CD4-positive, alpha-beta T cell treated with Interleukin-6 at 100 ng/mL for 8 hours (primary cell): ENCODE measurements at places on chromosomes 5 and 9.

DNA sequence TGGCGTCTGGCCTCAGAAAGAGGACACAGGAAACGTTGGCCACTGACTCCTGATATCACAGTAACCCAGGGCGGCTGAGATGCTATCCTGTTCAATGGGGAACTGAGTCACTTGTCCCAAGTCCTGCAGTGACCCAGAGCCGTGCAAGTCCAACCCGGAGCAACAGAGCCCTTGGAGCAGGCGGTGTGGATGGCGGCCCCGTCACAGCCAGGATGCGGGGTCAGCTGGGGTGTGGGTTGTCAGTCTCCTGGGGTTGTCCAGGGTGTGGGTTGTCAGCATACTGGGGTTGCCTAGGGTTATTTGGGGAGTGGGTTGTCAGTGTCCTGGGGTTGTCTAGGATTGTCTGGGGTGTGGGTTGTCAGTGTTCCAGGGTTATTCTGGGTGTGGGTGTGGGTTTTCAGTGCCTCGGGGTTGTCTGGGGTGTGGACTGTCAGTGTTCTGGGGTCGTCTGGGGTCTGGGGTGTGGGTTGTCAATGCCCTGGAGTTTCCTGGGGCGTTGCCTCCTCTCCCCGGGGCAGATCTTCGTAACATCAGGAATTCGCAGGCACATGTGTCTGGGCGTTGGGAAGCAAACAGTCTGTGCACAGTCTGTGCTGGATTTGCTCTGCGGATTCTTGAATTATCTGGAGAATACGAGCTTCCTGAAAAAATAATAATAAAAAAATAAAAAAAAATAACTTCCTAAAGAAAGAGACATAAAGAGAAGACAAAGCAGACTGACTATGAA is 257.5 kb downstream of the PARP8 start:
- DNase-seq, result no peak

- DNase-seq, result no peak
These were observed 30.1 kb downstream of the B4GALT1 start for GRCh38 chr9:33136721-33137670.

- DNase-seq, result peak; percentile 38
These were observed 74.6 kb downstream of the MRPL36 start for GRCh38 chr5:1724822-1725602.

DNA sequence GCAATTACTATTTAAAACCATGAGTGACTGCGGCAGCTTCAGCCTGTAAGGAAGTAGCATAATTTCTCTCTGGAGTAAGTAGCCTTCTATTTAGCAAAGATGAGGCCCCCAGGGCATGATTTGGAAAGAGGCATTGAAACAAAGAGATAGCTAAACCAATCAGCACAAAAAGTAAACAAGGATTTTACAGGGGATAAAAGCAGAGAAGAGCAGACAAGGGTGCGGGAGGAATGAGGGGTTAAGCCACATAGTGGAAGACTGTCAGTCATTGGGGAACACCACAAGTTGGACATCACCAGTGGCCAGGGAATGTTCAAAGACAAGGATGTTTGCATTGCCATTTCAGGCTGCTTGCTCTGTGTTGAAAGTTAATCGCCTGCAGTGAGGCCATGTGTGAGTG is 24.0 kb upstream of the C5orf63 start:
- DNase-seq, result no peak

DNA sequence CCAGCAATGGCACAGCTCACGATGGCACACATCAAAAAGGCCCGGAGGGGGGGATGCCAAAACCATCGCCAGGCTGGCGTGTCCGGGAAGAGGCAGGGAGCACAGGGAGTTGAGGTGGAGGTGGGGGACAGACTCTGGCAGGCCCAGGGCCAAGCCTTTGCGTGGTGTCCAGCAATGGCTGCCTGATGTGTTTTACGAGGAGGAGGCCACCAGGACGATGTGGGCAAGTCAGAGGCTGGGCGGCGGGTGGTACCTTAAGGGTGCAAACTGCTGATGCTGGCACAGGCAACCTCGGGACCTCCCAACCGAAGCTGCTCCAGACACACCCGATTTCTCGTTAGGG is 4.7 kb downstream of the VAV2 start:
- DNase-seq, result no peak

DNA sequence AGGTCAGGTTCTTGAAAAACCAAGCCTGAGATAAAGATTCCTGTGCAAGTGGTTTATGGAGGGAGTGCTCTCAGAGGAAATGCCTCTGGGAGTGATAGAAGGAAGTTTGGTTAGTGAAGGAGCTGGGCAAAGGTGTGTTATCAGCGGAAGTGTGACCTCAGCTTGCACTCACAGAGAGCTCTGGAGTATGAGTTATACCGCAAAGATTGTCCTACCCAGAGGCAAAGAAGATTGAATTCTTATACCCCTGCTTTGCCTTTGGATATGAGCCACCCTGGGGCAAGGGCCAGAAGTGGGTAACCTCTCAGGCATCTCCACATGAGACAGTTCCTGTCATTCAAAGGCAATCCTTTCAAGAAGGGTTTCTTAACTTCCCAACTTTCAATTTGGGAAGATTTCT is 145.6 kb downstream of the MUSK start:
- DNase-seq, result no peak

- no peak for DNase-seq
These were observed 64.8 kb upstream of the ZNF462 start for GRCh38 chr9:106798016-106798799.

DNA sequence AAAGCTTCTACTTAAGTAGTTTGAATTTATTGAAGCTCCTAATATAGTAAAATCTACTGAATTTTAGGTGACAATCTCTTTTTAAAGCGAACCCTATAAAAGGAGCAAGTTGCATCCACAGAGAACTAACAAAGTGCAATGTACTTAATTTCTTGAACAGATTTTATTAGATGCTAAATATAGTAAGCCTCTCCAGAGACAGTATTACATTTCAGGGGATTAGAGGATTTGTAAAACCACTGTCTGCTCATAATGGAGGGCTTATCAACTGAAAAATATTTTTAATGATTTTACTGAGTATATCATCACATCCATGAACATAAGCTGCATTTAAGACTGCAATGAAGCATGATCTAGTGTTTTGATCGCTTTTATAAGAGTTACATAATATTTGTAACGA is 230.0 kb upstream of the EFNA5 start:
- DNase-seq, result no peak

GRCh38 chr5:171669571-171669970 is 116.0 kb upstream of the SMIM23 start:
- DNase-seq, result no peak

- no peak for DNase-seq
These were observed 216.9 kb upstream of the ZNF608 start for GRCh38 chr5:124963236-124963919.

- no peak for DNase-seq
These were observed 166.5 kb downstream of the MAPKAP1 start for GRCh38 chr9:125540497-125540896.

DNA sequence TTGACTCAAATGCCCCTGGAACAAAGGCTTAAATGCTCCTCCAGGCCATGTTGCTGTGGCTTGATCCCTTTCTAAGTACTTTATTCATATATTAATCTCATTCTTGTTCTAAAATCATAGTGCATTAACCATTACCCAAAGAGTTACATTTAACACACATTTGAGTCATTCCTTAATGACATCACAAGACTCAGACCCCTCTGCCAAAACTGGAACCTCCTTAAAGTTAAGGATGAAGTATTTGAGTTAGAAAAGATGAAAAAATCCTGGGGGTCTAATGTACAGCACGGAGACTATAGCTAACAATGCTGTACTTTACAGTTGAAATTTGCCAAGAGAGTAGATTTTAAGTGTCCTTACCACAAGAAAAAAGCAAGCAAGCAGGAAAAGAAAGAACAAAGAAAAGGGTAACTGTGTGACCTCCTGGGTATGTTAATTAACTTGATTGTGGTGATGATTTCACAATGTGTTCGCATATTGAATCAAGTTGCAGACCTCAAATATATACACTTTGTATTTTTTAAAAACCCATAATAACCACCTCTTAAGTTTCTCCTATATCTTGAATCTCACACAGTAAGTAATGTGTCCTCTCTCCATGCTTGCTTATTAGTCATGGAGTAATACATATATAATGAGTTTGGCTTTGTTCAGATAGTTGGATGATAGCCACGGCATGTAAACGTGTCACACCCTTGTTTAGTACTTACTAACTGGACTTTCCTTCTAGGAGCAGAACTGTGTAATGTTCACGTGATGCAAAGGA is 376.9 kb downstream of the SEMA5A start:
- DNase-seq, result no peak

DNA sequence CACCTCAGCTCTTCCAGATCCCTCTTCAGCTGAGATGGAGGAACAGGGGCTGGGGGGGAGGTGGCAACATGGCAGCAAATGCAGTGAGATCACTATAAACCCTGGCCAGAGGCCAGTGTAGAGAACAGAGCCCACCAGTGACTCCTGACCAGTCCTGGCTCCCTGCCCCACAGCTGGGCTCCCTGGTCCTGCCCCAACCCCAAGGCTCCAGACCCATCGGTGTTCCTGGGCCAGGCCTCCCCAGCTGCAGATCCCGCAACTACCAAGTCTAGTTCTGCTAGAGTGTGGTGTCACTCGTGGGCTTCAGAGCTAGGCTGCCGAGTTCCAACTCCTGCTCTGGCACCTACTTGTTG is 16.8 kb downstream of the AKNA start:
- DNase-seq, result no peak

DNA sequence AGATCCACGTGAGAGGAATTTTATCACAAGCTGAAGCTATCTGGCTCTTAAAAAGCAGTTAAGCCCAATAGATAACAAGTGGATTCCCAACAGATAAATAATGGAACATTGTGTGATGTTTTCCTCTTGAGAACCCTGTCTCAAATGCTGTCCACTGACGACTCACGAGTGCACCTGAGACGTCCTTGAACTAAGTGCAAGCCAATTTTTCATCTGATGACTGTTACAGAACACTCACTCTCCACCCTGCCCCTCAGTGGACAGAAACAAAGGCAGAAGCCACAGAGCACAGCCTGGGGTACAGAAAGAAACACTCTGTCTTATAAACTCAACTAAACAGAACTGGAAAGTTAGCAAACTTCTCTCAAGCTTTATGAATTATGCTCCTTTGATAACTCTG is 199.5 kb downstream of the KCNN2 start:
- DNase-seq, result no peak

- no peak for DNase-seq
These were observed 13.9 kb downstream of the MAP1B start for GRCh38 chr5:72121052-72121779.

DNA sequence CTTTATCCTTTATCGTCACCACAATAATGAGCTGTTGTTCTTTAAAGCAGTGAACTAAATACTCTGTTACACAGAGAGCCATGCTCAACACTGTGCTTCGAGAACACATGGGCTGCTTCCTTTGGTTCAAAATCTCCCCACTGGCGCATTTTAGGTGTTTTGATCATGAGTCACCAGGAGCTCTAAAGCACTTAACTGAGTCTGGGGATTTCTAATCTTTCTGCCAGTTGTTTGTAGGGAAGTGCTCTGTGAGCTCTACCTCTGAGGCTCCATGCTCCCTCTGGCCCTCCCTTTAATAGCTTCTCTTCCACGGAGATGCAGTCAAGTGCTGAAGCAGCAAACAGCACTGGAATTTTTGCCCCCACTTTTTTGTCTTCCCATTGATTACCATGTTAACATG is 17.0 kb downstream of the ERAP2 start:
- DNase-seq, result peak; percentile 31

GRCh38 chr5:132414634-132415378 is 45.3 kb downstream of the SLC22A5 start:
- no peak for DNase-seq

- DNase-seq, result no peak
These were observed 26.4 kb downstream of the ARHGAP26 start for GRCh38 chr5:142796492-142797109.

DNA sequence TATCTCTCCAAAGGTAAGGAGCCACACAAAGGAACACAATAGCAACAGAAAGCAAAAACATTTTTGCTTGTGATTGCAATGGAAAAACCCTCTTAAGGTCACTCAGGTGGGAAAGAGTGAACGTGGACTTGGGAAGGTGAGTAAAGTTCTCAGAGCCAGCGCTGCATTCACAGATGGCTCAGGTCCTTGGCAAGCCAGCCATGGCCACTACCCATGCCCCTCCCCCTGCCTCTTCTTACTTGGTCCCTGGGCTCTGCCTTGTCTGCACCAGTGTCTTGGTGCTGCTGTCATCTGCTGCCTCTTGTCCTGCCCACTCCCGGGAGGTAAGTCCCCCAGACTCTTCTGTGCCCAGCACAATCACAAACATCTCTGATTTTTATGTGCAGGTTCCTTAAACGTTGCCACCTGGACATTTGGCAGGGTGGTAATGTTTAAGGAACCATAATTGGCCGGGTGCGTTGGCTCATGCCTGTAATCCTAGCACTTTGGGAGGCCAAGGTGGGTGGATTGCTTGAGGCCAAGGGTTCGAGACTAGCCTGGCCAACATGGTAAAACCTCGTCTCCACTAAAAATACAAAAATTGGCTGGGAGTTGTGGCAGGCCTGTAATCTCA is 74.6 kb downstream of the FEM1C start:
- DNase-seq, result no peak

DNA sequence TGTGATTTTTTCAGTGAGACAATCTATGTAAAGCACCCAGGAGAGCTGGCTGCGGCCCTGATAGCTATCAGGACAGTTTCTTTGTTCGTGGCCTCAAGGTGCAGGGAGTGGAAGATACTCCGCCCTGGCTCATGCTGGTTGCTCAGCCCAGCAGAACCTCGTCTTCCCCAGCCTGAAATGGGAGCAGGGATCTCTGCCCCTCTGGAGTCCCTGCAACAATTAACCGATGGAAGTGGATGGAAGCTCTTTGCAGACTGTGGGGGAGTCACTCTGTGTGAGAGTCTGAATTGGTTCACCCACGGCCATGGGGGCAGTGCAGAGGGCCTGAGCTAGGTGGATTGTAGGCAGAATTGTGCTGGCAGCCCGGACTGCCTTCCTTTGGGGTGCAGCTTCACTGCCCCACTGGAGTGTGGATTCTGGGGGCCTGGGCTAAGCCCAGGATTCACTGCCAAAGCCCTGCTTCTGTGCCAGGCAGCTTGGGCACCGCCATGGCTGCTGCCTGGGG is 2.8 kb downstream of the AIF1L start:
- DNase-seq, result no peak
